ENCODE measurements at places on chromosomes 12 and 14.
A peak's percentile ranks its signal among the peaks of the same experiment; 100 is the strongest.

GRCh38 chr12:5511644-5512600 lies 80.0 kb downstream of the NTF3 start:
- peak; percentile 44 for DNase-seq

DNA sequence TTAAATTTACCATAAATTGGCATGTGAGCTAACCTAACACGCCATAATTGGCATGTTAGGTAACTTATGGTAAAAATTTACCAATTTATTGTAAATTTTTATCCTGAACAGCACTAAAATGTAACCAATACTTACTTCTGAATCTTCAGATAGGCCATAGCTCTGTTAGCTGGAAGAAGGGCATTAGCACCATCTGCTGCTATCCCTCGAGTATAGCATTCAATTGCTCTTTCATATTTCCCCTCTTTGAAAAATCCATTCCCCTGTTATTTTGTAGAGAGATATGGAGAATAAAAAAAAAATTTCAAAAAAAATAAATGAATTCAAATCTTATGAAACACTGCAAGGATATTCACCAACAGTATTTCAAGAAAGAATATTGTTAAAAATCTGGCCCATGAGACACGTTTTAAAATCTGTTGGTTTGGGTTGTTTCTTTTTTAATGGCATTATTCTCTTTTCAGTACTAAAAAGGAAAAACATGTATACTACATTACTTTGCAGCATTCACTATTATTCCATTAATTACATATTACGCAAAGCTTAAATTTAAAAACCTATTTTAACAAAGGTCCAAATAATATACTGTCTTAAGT lies 19.1 kb downstream of the RPAP3 start:
- DNase-seq = no peak

GRCh38 chr12:3551976-3552725 lies 61.1 kb downstream of the PRMT8 start:
- DNase-seq = peak; percentile 27

DNA sequence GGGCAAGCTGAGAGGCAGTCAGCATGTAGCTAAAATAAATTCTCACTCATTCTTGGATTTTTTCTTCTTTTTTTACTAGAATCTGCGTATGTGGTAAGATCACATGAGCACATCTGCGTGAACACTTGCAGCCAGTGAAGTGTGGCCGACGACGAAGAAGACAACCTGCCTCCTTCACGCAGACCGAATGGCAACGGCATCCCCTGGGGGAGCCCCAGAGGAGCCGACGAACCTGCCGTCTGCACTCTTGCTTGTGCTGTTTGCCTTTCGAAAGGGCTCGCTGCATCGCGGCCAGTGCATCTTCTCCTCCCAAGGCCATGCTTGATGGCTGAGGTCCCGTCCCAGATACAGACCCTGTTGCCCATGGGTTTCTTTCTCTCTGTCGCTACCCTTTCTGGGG lies 113.8 kb downstream of the KCNK10 start:
- DNase-seq = no peak

GRCh38 chr12:67070307-67070600 lies 198.9 kb upstream of the CAND1 start:
- DNase-seq = no peak

DNA sequence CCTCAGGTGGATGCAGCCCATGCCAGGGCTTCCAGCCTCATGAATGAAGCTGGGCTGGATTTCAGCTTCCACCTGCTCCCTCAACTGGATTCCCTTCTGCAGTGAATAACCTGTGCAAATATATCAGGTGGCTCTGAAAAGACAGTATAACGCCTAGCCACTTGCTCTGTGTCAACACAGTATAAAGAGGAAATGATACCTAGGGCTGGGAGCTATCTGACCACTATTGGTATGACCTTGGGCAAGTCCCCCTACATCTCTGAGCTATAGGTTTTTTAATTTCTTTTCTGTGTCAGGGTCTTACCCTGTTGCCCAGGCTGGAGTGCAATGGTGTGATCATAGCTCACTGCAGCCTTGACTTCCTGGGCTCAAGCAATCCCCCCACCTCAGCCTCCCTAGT lies 19.8 kb downstream of the ISM2 start:
- DNase-seq = no peak

DNA sequence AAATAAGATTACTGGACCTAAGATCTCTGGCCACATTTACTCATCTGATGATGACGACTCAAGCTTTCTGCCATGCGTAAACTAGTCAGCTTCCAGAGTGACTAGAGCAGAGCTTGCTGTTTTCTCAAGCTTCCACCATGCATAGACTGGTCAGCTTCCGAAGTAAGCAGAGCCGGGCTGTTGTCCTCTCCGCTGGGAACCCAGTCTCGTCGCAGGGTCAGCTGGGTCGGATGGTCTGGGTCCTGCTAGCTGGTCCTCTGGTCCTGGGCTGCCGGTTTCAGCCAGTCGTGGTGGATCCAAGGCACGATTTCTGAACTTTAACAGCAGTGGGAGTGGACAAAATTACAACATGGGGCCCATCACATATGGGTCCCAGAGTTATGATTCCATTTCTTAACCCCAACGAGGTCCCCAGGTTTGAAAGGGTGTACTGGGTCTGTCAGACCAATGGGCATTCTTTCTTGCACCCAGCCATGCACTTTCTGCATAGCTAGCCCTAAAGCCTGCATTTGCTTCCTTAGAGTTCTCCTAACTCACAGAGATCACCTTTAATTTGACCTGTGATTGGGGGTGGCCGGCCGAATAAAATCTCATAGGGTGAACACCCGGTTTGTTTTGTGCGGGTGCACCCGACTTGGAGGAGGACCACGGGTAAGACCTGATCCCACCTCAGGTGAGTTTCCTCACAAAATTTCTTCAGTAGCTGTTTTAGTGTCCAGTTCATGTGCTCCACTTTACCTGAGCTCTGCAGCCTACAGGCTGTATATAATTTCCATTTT lies 1312.8 kb downstream of the TMEM121 start:
- DNase-seq = no peak

- DNase-seq = no peak
Measured at GRCh38 chr12:11576104-11576503, 73.4 kb upstream of the ETV6 start.

DNA sequence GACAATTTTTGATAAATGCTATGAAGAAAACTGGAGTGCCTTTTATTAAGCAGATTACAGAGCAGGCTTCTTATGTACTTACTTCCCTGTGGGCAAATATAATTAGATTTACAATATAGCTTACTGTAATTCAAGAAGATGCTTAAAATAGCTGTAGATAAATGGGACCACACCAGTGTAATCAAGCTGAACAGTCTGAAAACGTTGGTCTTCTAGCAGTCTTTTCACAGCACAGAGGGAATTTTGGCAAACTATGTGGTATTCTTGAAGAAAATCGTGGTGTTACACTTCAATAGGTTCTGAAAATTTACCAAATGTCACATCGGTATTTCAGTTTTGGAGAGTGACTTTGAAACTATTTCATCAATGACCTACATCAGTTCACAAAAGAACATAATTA lies 47.7 kb downstream of the SLC16A7 start:
- DNase-seq = no peak

- DNase-seq = peak; percentile 58
Measured at GRCh38 chr14:74913986-74914573, 9.0 kb downstream of the RPS6KL1 start.

- no peak for DNase-seq
Measured at GRCh38 chr14:103973354-103973753, 31.0 kb upstream of the RD3L start.

DNA sequence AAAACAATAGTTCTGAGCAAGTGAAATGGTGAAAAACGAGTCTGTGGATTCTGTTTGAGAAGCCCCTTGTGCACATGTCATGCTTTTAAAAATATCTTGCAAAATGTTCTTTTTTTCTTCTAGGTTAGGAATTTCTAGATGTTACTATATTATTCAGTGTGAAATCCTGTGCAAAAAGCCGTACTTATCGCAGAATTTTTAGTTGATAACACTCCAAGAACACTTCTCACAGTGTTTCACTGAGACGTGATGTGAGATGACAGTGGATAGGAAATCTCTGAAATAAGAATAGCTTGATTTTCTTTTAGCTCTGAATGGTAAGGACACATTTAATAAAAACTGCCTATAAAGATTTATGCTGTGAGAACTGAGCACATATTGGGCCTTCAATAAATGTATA lies 234.5 kb downstream of the SNAPC1 start:
- DNase-seq = no peak

GRCh38 chr12:96520767-96521166 lies 31.4 kb downstream of the CFAP54 start:
- DNase-seq = no peak

DNA sequence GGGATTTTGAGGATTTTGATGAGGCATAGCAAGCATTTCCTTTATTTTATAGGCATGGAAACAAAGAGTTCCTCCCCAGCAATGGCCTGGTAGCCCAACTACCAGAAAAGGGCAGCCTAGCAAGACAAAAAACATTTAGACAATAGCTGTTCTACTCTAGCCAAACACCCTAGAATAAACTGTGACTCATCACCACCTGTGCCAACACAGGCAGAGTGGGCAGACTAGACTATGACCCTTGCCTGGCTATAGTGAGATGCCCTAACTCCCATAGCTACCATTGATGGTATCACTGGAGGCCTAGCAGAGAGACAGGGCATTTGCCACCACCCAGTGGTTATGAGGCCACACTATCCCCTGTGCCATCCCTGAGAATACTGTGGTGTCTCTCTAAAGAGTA lies 15.5 kb upstream of the CCER1 start:
- no peak for DNase-seq

DNA sequence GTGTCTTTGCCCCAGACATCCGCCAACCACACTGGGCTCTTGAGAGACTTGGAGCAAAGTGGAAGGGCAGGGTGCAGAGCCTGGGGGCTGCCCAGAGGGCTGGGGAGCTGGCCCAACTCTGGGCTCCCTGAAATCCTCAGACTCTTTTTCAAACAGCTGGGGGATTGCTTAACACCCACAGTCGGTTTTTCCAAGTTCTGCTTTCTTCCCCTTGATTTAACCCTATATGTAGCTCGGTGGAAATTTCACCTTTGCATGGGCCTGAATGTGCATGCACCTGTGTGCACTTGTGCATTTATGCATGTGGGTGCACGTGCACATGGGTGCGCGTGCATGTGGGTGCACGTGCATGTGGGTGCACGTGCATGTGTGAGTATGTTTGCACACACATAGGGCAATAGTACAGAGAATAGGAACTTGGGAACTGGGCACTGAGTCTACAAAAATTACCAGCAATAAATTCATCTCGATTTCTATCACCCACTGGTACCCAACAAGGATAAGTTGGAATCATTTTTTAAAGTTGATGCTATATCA lies 52.3 kb upstream of the RFLNA start:
- no peak for DNase-seq

- DNase-seq = no peak
Measured at GRCh38 chr12:79883216-79883615, 51.7 kb downstream of the PPP1R12A start.

GRCh38 chr12:119423285-119423684 lies 88.8 kb downstream of the CCDC60 start:
- DNase-seq = no peak

GRCh38 chr12:8519171-8519570 lies 5.9 kb downstream of the CLEC4D start:
- no peak for DNase-seq

DNA sequence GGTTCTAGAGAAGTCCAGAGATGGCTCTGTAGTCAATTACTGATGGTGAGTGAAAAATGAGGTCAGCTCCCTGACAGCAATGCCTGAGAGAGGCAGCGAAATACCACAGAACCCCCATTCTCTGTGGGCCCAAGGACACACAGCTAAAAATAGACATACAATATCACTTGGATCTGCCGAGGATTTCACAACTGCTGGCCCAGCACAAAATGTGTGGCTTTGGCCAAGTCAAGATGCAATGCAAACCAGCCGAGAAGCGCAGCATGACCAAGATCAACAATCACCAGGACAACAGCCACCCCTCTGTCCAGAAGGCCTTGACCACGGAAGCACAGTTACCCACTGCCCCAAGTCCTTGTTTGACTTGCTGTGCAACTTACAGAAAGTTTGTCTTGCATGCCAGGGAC lies 52.2 kb downstream of the CKAP4 start:
- DNase-seq = no peak

- DNase-seq = no peak
Measured at GRCh38 chr12:19186722-19187661, 57.5 kb downstream of the PLEKHA5 start.

DNA sequence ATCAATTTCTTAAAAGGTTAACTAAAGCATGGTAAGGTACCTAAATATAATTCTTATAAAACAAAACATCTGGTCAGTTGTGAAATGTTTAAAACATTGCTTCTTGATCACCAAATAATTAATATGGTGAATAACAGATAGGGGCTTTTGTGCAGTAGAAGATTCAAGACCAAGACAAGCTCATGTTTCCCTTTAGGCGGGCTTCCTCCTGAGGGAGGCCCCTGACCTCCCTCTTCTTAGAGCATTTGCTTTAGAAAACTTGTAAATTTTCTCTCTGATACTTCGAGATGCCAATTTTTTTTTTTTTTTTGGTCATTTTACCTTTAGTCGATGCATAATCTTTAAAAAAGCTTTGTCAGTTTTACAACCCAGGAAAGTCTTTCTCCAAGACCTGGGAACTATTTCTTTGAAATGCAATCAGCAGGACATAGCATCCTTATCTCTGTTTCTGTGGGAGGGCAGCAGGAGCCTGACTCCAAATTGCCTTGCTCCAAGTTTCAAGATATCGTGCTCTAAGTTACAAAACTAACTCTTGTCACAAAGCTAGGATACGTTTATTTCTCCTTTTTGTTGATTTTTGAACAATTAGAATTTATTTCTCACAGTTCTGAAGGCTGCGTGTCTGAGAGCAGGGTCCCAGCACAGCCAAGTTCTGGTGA lies 66.6 kb upstream of the BICD1 start:
- no peak for DNase-seq

DNA sequence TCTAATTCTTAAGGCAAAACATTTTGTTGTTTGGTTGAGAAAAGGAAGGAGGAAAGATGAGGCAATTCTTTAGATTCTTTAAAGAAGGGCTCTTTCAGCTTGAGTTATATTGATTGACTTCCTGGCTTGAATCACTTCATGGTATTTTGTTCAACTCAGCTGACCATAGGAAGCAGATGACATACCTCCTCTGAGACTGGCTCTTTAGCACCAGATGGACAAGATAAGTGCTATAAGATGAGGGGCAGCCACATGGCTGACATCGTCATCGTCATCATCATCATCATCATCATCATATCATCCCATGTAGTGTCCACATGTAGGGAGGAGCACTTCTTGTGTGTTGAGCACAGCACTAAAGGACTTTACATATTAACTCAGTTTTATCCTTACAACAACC lies 81.3 kb downstream of the SSPN start:
- DNase-seq = no peak

DNA sequence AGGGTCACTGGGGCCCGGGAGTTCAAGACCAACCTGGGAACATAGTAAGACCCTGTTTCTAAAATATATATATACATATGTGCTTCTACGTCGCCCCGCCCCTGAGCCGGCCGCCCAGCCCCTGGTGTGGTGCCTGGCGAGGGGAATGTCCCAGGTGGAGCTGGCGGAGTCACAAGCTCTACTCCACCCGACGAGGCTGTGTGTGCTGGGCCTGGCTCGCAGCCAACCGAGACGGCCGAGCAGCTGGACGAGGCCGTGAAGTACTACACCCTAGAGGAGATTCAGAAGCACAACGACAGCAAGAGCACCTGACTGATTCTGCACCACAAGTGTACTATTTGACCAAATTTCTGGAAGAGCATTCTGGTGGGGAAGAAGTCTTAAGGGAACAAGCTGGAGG lies 22.1 kb upstream of the ITPK1 start:
- DNase-seq = no peak

GRCh38 chr12:95599880-95600279 lies 48.6 kb upstream of the USP44 start:
- DNase-seq = no peak
